Endothelial cell of umbilical vein (primary cell): ENCODE measurements at places on chromosomes 1 and 21. TPM values are rescaled to one million over a fixed set of nuclear protein-coding genes. Genes with fewer than 3 reads are reported as not detected.

The LCE3A gene
- not detected in 2 replicates for total RNA-seq

The TTC39A gene
- total RNA-seq = 1.2 and 1.7 TPM in 2 replicates

The RHBDL2 gene
- 0.32 and 1.4 TPM in 2 replicates for total RNA-seq

The SIPA1L2 gene
- 12.8 and 14.2 TPM in 2 replicates for total RNA-seq

The KCNJ9 gene
- total RNA-seq = not detected in 2 replicates

The CFHR1 gene
- not detected in 2 replicates for total RNA-seq

The DNM3 gene
- total RNA-seq = 2.5 and 3.6 TPM in 2 replicates

The MYOCOS gene
- total RNA-seq = not detected in 2 replicates

The GPR37L1 gene
- not detected in 2 replicates for total RNA-seq

The OLIG2 gene
- total RNA-seq = not detected in 2 replicates

The RNF186 gene
- total RNA-seq = not detected in 2 replicates

The LAPTM5 gene
- total RNA-seq = 73.0 and 95.2 TPM in 2 replicates

The TSPEAR gene
- total RNA-seq = not detected in 2 replicates

The TLR5 gene
- total RNA-seq = 0.15 and 0.16 TPM in 2 replicates

The ITLN2 gene
- total RNA-seq = not detected in 2 replicates
